Cerebellar cortex (tissue), 1 donor: ENCODE measurements at places on chromosomes 16 and 17.
A peak's percentile ranks its signal among the peaks of the same experiment; 100 is the strongest.

DNA sequence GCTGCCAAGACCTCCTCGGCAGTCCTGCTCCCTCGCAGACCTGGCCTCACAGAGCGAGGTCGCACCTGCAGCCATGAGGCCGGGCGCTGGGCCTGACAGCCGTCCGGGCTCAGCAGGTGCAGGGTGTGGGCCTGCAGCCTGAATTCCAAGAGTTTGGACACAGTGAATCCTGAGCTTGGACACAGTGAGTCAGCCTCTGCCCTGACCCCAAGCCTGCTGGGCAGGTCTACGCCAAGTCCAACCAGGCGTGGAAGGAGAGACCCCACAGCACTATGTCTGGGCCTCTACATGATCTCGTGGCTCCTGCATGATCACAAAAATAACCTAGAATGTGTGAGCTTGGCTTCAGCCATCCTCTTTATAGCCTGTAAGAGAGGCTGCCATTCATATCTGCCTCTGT lies 121.0 kb downstream of the C16orf95 start:
- peak; percentile 17 for DNase-seq

- no peak for DNase-seq
Measured at GRCh38 chr16:67663877-67664222, 2.7 kb downstream of the ENKD1 start.

GRCh38 chr17:42667088-42667951 lies 8.2 kb downstream of the TUBG2 start:
- DNase-seq, result no peak

GRCh38 chr16:85302848-85303353 lies 190.6 kb upstream of the CIBAR2 start:
- DNase-seq, result no peak
